ENCODE measurements at places on chromosomes 6 and 20.

DNA sequence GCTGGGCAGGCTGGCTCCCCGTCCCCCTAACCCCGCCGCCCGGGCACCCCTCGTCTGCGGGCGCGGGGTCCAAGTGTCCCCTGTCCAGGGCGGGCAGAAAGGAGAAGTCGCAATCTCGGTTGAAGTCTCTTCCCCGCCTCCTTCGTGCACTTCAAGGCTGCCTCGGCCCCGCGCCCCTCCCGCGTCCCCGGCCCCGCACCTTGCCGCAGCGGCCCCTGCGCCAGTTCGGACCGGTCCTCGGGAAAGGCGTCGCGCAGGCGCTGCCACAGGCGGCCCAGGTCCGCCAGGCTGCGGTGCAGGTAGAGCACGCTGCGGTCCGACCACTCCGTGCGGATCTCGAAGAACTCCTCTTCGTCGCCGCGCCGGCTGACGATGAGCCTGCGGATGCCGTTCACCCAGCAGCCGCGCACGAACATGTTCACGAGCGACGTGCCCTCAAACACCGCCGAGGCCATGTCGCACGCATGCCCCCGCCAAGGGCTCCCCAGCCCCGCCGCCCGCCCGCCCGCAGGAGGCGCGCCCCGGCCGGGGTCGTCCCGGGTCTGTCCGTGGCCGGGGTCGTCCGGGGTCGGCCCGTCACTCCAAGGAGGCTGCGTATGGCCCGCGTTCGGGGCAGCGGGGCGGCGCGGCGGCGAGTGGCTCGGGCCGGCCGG lies at the start of gene PXDC1:
Gene PXDC1, minus strand, starts transcription at position 637 of the 653 bp plus-strand sequence. Its CDS starts 182 bp downstream, at position 455.
- no peak for DNase-seq

DNA sequence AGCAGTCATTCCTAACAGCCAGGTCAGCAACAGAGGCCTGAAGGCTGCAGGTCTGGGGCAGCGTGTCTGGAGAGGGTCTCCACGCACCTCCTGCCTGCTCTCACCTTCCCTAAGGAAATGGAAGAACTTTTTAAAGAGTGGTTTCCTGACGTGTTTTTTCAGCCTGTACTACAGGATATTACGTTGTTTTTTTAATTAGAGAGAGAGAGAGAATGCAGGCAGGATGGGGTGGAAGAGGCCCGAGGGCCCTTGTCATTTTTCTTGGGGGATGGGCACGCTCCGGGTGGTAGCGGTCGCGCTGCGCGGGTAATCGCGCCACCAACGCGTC lies 2.1 kb downstream of the DLL1 start:
- no peak for DNase-seq

DNA sequence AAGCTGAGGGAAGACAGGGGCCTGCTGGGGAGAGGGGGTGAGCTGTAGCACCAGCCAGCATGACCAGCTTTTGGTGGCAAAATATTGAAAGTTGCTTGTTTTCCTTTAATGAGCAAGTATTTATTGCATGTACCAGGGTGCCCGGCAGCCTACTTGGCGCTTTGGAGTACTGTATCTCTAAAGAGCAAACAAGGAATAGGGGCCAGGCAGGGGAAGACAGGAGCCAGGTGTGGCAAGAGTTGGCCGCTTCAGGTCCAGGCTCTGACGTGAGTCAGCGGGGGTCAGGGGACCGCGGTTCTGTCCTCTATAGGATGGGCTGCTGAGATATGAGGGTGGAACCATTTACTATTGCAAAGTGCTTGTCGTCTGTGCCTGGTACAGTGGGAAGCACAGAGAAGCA lies 63.1 kb downstream of the PSMG4 start:
- no peak for DNase-seq

DNA sequence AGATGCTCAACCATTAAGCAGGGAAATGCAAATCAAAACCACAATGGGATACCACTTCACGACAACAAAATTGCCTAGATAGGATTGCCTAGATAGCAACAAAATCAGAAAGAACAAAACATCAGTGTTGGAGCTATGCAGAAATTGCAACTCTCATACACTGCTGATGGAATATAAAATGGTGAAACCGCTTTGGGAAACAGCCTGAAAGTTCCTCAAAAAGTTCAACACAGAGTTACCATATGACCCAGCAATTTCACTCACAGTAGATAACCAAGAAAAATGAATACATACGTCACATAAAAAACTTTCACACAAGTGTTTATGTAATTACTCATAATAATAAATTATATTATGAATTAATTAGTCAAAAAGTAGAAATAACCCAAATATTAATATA lies 78.3 kb downstream of the MAFB start:
- DNase-seq: no peak

DNA sequence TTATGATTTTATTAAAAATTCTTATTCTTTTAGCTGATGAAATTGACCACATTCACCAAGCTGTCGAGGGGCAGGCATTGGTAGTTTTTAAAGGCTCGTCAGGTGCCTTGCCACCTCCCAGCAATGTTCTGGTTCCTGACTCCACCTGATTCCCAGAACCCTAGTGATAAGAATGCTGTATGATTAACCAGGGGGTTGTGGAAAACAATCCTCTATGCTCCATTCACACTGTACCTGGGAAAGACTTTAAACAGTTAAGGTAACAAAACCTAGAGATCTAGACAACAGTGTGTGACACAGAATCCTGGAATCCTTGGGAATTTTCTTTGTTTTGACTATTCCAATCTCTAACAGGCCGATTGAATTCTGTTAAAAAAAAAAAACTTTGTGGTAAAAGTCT lies 165.7 kb upstream of the OLIG3 start:
- DNase-seq: no peak

- no peak for DNase-seq
These were observed 410.7 kb upstream of the RUNX2 start for GRCh38 chr6:44917430-44917829.

GRCh38 chr20:45346291-45346718 lies 1.9 kb downstream of the SDC4 start:
- DNase-seq: no peak

DNA sequence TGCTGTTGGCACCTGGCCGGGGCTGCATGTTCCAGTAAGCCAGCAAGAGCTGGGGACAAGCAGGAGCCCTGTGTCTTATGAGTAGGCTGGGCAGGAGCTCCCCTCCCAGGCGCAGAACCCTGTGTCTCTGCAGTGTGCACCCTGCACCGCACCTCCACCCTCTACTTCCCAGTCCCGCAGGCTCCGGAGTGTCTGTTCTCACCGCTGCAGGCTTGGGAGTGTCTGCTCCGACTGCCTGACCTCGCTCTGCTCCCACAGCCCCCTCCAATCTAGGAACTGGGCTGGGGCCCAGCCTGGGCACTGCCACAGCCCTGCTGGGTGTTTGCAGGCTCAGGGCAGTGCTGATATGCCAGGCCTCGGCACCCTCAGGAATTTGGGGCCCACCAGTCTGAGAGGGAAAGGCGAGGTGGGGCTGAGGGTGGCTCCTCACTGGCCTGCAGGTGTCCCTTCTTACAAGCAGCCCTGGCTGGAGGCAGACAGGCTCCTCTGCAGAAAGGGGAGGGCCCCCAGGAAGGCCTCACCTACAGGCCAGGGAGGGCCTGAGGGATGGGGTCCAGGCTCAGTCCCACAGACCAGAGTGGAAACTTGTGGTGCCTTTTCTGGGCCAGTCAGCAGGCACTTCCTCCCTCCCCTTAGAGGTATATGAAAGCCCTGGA lies 871.6 kb upstream of the GJE1 start:
- DNase-seq: no peak

GRCh38 chr6:128724738-128725137 lies 158.2 kb upstream of the LAMA2 start:
- no peak for DNase-seq

GRCh38 chr6:91697010-91697695 lies 1110.3 kb upstream of the MAP3K7 start:
- DNase-seq: no peak

DNA sequence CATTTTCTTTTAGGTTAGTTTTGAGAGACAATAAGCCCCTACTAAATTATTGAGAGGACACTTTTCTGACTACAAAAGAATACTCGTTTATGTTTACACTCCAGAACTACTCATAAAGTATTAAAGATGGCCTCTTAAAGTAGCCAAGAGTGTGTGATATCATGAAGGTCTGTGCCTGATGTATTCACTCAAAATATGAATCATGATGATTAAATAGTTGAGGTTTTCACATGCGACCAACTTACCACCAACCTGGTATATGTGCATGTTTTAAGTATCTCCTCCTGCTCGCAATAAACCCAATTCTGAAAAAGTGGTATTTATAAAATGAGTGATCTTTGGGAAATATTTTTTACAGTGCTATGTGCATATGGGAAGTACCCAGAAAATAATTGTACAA lies 43.9 kb downstream of the IL20RA start:
- DNase-seq: no peak

GRCh38 chr20:24682496-24682985 lies 213.1 kb downstream of the SYNDIG1 start:
- DNase-seq: no peak

- DNase-seq: no peak
These were observed 7.9 kb upstream of the SYNCRIP start for GRCh38 chr6:85650606-85651005.

- no peak for DNase-seq
These were observed 252.4 kb downstream of the HDGFL1 start for GRCh38 chr6:22821664-22822320.

DNA sequence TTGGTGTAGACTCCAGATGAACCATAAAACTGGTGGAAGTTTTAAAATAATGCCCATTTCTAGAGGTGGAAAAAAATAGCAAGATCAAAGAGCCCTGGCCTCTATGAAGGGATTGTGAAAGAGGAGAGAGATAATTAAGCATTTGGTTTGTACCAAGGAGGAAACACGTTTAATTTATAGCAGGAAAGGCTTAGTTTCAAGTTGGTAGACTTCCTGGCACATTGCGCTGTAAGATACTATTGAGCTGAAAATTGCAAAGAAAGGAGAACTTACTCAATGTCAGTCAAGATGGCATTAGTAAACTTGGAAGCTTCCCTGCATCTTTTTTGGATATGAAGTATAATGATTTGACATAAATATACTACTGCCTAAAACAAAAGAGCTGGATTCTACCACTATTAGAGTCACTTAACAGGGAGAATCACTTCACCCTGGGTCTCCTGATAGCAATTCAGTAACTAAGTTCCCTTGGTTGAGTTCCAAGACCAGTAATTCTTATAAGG lies 24.4 kb downstream of the MARCKS start:
- DNase-seq: no peak
